ENCODE measurements at places on chromosomes 7 and 10.
A peak's percentile ranks its signal among the peaks of the same experiment; 100 is the strongest.

DNA sequence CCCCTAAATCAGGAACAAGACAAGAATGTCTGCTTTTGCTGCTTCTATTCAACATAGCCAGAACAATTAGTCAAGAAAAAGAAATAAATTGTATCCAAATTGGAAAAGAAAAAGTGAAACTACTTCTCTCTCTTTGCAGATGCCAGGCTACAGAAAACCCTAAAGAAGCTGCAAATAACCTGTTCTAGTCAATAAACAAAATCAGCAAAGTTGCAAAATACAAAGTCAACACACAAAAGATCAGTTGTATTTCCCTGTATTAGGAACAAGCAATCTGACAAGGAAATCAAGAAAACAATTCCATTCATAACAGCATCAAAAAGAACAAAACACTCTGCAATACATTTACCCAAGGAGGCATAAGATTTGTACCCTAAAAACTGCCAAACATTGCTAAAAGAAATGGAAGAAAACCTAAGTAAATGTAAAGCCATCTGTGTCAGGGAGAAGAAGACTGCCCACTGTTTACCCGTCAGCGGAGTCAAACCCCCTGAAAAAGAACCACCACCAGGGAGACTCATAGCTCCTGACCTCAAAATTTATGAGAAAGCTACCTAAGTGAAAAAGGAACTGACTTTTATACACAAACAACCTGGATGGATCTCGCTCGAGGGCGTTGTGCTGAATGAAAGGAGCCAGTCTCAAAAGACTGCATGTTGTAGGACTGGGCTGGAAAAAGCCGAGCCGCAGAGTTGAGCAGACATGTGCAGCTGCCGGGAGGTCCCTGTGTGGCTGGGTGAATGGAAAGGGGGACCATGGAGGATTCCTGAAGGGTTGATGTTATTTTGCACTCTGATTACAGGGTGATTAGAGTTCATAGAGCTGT, 263.1 kb downstream of the MAD1L1 start:
- no peak for DNase-seq

DNA sequence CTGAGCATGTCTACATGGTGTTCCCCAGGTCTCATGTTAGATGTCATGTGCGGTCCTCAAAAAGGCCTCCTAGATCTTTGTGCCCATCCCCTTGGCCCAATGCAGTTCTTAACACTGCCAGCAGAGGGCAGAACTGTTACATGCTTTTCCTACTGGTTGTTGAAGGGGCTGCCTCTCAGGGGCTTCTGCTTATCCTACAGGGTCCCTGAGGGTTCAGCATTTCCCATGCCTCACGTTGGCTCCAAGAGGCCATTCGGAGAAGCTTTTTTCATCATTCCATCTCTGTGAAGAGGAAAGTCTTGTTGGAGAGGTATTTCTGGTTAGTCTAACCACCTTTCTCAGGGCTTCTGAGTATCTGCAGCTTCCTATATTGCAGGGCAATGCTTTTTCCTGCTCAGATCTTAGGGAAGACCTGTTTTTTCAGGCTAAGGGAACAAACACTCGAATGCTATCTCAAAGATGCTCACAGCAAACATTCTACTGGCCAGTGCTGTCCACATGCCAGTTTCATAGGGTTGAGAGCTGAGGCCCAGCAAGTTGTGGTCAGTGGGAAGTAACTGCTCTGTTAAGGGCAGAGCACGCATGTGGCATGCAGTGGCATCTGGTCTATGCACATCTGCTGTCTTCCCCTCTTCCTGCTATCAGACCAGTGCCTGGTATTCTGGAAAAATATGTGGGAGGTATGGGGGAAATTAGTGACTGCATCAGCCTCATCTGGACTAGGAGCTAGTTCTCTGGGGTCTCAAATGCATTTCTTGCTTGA, 31.5 kb downstream of the MBL2 start:
- DNase-seq = peak; percentile 18

DNA sequence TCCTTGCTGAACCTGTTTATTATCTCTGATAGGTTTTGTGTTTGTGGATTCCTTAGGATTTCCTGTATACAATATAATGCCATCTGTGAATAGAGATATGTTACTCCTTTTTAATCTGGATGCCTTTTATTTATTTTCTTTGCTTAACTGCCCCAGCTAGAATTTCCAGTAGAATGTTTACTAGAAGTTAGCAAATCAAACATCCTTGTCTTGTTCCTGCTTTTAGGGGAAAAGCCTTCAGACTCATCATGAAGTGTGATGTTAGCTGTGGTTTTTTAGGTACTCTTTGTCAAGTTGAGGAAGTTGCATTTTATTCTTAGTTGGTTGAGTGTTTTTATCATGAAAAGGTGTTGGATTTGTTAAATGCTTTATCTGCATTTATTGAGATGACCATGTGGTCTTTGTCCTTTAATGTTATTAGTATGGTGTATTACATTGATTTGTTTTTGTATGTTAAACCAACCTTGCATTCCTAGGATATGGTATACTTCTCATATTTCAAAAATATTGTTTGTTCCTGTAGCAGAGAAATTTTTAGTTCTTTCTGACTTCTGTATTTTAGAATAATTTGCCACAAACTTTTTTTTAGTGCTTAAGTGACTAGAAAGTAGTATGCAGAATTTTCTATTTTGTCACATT, 24.3 kb downstream of the PPP2R2D start:
- DNase-seq = no peak

DNA sequence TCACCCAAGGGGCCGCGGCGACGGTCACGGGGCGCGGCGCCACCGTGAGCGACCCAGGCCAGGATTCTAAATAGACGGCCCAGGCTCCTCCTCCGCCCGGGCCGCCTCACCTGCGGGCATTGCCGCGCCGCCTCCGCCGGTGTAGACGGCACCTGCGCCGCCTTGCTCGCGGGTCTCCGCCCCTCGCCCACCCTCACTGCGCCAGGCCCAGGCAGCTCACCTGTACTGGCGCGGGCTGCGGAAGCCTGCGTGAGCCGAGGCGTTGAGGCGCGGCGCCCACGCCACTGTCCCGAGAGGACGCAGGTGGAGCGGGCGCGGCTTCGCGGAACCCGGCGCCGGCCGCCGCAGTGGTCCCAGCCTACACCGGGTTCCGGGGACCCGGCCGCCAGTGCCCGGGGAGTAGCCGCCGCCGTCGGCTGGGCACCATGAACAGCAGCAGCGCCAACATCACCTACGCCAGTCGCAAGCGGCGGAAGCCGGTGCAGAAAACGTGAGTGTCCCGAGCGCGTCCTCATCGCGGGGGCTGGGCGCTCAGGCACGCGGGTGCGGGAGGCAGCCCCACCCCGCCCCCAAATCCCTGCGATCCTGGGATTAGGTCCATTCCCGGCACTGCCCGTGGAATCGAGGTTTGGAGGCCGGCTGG, 509 bp downstream of the AHR start:
- DNase-seq = no peak

DNA sequence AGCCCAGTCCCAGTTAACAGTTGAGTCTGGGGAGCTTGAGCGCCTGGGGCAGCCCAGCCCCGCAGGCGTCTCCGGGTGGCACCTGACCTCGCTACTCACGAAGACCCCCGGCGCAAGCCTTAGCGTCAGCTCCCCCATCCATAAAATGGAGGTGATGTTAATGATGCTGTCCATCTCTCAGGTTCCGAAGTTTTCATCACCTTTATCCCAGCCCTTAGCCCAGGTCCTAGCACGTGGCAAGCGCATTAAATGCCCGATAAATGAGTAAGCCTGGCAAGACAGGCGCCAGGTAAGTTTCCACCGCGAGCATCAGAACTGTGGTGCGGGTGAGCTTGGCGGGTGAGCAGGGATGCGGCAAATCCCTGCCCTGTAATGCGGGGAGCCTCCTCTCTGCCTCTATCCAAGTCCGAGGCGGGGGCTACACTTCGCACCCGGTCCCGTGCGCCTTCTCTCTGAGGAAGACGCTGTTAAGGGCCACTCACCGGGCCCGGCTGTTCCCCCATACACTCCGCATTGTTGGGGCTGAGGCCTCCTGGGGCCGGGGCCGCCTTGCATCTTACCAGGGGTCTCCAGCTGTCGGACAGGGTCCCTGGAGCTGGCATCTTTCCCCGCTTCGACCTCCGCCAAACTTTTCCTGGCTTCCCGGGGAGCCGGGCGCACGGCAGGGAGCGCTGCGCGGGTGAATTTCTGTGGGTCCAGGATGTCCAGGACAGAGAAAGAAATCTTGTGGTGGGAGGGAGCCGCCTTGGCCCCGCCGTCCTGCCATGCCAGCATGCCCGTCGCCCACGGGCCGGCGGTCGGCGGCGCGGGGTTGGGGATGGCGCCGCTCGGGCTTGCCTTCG, 444 bp downstream of the NKX1-2 start:
- no peak for DNase-seq

GRCh38 chr7:4791738-4792536, 16.5 kb downstream of the AP5Z1 start:
- peak; percentile 43 for DNase-seq

DNA sequence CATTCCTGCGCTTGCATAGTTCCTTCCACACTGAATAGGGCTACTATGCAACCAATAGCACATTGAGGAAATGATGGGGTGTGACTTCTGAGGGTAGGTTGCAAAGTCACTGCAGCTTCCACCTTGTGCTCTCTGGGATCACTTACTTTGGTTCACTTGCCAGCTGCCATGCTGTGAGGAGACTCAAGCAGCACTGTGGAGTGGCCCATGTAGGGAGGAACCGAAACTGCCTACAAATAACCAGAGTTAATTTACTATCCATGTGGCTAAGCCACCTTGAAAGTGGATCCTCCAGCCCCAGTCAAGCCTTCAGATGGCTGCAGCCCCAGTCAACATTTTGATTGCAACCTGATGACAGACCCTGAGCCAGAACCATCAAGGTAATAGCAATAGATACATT, 64.3 kb downstream of the FAM204A start:
- no peak for DNase-seq

DNA sequence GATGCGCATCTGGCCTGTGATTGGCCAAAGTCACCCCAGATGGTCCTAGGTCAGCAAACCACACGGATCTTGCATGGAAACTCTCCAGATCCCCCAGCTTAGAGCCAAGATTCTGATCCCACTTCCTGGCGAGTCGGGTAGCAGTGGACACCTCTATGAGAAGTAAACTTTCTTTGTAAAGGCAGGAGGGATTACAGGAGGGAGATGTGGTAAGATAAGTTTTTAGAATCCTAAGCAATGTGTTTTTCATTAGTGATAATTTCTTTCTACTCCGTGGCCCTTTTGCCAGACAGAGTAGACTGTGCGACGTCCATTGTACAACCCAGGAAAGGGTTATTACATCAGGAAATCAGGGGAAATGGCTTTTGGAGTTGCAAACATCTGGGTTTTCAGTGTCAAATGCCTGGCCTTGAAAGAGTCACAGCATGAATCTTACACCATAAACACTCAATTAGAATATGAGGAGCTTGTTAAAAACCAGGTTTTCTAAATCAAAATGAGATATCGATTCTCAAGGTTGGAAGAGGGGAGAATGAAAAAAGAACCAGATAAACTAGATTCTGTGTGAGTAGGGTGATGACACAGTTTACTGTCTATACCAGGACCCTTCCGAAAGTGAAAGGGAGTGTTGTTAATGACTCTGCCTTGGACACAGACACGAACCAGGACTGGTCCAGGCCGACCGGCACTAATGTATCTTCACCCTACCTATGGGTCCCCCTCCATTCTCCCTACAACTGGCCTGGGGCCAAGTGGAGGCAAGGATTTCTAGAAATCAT, 61.9 kb upstream of the WAC start:
- peak; percentile 46 for DNase-seq

DNA sequence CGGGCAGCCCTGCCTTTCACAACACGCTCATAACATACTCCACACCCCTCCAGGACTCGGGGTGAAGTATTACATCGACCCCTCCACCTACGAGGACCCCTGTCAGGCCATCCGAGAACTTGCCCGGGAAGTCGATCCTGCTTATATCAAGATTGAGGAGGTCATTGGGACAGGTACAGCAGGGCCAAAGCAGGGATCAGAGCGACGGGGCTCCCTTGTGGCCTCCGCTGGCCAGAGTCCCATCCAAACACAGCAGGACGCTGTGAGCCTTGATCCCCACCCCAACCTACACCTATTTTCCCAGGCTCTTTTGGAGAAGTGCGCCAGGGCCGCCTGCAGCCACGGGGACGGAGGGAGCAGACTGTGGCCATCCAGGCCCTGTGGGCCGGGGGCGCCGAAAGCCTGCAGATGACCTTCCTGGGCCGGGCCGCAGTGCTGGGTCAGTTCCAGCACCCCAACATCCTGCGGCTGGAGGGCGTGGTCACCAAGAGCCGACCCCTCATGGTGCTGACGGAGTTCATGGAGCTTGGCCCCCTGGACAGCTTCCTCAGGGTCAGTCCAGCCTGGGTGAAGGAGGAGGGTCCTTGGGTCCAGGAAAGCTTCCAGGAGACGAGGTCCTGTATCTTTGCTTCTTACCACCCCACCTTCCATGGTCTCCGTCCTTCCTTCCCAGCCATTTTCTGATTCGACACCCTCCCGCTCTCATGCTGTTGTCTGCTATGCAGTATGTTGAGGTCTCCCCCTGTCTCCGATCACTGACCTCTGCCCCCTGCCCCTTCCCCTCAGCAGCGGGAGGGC, 13.5 kb downstream of the EPHB6 start:
- DNase-seq = no peak

- DNase-seq = no peak
Observed at GRCh38 chr10:70596110-70596798, 6.3 kb downstream of the PRF1 start.

DNA sequence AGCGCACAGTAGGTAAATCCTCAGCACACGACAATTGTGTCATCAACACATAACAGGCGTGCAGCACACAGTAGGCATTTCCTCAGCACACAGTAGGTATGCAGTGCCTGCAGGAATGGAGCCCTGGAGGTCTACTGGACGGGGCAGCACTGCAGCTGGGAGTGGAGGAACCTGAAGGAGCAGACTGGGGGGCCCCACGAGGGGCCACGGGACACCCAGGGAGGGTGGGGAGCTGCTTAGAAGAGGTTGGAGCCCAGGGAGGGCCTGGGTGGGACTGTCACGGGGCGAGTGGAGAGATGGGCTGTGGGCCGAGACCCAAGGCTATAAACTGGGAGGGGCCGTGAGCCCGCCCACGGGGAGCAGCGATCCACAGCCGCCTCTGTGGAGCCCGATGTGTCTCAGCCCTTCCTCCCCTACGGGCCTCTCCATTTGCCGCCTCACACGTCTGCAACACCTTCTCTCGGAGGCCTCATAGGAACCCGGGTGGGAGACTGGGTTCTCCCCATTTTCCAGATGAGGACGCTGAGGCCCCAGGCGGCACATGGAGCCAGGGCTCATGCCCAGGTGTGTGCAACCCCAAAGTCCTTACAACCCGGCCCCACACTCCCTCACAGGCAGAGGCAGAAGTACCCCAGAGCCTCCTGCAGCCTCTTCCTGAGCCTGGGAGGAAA, 101.5 kb downstream of the MICALL2 start:
- DNase-seq = no peak

DNA sequence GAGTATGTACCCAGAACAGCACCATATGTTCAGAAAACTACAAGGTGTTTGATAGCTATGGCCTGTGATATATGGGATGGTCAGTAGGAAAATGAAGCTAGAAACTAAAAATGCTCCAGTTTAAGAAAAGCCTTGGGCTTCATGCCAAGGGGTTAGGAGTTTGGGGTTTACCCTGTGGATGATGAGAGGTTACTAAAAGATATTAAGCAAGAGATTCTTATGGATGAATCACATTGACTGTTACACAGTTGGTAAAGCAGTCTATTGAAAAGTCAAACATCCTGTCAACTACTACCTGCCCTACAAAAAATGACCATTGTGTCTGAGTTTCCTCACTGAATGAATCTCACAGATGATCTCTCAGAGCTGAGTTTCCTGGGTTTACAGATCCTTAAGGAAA, 166.2 kb upstream of the INHBA start:
- peak; percentile 84 for DNase-seq

All from AG10803 (cell line).